NCI-H345 (cell line): ENCODE measurements at places on chromosomes 12 and 14.

GRCh38 chr12:109264095-109264942, 44.8 kb downstream of the FOXN4 start:
- peak; percentile 53 for DNase-seq

DNA sequence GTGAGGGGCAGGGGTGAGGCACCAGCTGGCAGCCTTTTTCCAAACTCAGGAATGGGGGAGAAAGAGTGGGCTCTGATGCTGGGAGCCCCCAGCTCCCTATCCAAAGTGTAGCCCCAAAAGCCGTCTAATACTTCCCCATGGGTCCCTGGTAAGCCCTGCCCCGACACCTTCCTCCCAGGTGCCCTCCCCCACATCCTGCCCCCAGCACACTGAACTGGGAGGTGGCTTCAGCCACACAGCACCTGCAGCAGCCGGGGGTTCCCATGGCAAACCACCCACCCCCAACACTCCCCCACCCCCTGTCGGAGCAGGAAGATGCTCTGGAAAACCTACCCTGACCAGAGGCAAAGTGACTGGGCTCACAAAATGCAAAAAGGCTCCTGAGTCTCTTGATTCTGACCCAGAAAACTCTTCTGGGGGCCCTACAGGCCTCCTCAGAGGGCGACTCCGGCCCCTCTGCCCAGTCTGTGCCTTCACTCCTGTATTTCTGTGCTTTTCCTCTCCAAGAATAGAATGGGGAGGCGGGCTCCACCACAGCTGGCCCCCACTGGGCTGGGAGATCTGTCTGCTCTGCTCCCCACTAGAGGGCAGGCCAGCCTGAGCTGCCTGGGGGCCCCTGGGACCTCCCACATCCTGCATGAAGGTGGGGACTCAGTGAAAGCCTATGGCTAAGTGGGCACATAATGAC, 81.6 kb downstream of the ITPK1 start:
- DNase-seq = no peak

GRCh38 chr14:100538351-100539002, 48.7 kb downstream of the BEGAIN start:
- no peak for DNase-seq

DNA sequence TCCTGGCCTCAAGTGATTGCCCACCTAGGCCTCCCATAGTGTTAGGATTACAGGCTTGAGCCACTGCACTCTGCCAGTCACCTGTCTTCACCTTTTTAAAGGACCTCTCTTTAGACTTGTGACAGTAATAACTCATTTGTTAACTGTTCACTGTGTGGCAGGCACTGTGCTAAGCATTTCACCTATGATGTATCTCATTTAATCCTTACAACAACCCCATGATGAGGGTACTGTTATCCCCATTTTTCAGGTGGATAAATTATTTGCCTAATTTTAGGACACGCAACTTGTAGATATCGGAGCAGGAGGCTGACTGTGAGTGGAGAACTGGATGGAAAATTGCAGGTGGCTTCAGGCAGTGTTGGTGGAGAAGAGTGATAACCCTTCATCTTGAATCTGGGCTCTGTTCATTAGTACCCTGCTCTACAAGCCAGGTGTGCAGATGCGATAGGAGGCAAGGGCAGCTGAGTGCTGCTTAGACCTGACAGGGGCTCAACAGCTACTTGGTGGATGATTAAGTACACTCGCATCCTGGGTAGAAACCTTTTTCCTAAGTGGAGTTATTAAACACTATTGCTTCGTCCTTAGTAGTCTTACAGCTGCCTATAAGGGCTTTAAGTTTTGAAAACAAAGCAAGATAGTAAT, 2.7 kb downstream of the TCTN1 start:
- no peak for DNase-seq

DNA sequence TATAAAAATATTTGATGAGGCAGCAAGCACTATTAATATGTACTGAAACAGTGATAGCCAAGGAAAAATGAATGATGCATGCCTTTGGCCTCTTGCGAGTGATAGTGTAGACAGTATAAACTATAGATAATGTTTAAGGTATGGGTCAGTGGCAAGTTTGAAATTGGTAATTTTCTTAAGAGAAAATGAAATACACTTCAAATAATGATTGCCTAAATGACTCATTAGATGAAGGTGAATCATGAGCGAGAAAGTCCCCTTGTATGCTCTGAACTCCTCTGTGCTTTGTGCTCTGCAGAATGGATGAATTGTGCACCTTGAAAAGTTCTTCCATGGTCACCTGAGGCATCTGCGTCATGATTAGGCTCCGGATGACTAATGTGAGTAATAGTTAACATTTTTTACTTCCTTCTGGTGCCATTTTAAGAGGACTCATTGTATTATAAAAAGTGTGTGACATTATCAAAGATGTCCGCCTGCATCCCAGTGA, 84.9 kb upstream of the RTL1 start:
- DNase-seq = no peak

DNA sequence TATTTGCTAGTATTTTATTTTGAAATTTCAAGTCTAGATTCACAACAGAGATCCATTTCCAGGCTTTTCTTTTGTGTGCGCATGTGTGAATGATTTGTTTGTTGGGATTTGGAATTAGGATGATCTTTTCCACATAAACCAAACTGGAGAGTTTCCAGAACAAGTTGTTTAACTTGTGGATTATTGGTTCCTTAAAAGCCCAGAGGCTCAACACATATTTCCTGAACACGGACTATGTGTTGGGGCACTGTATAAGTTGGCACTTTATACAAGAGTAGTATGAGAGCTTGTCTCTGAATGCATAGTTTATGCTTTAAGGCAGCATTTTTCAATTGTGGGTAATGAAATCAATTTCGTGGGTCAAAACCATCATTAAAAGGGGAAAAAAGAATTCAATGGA, 67.3 kb upstream of the FUT8 start:
- DNase-seq = no peak

DNA sequence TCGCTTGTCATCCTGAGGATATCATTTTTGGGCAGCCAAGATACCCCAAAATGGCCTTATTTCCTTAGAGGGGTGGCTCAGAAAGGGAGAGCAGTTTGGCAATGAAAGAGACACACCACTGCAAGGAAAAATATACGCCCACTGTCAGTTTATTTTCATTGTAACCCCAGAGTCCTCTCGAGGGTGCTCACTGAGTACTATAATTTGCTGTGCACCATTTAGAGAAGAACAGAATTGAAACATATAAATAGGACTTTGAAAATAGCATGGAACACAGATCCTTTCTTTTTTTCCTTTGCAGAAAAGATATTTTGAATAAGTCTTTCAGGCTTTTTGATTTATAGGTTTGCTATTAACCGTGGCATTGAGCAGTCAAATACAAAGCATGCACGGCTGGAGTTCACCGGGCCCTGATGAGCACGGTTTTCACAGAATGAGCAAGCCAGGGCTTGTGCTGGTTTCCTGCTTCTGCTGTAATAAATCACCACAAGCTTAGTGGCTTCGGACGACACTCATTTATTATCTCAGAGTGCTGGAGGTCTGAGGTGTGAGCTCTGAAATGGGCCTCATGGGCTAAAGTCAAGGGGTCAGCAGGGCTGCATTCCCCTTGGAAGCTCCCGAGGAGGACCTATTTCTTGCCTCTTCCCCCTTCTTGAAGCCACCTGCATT, 152.3 kb downstream of the ZNF664 start:
- DNase-seq = peak; percentile 92

DNA sequence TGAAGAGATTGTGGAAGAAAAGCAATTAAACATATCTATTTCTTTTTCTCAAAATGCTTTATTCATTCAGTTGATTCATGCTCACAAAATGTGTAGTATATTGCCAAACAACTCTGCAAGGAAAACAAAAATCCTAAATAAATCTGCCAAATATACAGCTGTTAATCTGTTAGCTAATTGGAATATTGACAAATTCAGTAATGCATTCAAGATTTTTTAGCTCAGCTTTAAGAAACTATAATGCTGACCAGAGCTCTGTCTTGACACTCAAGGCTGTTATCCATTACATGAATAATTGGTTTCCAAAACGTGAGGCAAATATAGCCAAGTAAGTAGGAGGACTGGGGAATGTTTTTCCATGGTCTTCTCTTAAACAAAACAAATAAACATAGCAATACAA, 146.8 kb downstream of the TMTC2 start:
- no peak for DNase-seq

- DNase-seq = peak; percentile 43
Observed at GRCh38 chr14:37198273-37198598, 499 bp downstream of the MIPOL1 start.

DNA sequence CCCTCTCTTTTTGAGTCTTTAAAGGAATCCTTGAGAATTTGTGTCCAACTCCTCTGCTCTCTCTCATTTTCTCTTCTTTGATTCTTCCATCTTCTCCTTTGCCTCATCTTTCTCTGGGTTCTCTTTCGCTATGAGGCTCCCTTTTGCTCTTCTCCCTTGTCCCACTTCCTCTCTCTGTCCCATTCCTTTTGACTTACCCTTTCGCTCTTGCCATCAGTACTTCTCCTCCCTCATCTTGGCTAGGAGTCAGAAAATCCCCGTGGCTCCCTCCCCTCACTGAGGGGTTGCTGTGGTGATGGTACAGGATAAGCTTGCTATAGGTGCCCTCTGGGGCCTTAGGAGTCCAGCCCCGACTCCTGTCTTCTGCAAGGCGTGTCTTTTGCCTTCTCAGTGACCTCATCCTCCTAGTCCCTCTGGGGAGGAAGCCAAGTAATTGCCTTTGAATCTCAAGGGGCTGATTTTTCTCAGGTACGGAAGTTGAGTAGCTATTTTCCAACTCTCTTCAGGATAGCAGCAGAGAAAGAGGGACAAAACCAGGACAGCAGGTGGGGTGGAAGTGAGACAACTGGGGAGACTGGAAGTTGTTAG, 6.4 kb downstream of the PDE1B start:
- no peak for DNase-seq

DNA sequence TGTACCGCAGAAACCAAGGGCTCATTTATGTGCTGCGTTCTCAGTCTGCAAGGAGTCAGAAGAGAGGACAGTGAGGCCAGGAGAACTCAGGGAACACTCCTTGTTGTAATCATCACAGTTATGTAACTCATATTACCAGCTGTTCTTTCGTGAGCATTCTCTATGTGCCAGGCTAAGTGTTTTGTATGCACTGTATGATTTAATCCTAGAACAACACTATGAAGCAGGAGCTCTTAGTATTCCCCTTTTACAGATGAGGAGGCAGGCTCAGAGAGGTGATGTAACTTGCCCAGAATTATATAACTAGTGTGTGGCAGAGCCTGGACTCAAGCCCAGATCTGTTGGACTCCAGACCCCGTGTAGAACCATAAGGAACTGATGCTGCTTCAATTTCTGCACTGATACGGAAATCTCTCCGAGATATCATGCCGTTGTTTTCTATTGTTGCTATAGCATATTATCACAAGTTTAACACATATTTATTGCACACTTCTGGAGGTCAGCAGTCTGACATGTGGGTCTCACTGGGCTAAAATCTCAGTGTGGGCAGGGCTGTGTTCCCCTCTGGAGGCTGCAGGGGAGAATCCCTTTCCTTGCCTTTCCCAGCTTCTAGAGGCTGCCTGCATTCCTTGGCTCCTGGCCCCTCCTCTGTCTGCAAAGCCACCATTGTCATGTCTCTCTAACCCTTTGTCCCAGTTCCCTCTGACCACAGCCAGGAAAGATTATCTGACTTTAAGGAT, 16.3 kb upstream of the CD9 start:
- DNase-seq = no peak

GRCh38 chr12:116425256-116426193, 133.7 kb upstream of the MAP1LC3B2 start:
- DNase-seq = no peak

- DNase-seq = no peak
Observed at GRCh38 chr14:64298773-64299172, 4.6 kb upstream of the ESR2 start.

DNA sequence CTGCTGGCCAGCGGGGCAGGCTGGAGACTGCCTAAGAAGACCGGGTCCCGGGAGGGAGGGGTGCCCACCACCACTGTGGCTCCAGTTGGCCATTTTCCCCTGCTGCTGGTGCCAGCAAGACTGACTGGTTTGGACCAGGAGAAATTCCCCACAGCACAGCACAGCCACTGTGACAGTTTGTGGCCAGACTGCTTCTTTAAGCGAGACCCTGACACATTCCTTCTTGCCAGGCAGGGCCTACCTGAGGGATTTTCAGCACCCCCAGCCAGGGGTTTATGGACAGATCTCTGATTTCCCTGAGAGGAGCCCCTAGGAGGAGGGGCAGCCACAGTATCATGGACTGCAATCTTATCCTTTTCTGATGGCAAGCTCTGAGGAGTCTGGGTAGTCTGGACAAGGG, 15.5 kb downstream of the GLIPR1L1 start:
- DNase-seq = no peak

DNA sequence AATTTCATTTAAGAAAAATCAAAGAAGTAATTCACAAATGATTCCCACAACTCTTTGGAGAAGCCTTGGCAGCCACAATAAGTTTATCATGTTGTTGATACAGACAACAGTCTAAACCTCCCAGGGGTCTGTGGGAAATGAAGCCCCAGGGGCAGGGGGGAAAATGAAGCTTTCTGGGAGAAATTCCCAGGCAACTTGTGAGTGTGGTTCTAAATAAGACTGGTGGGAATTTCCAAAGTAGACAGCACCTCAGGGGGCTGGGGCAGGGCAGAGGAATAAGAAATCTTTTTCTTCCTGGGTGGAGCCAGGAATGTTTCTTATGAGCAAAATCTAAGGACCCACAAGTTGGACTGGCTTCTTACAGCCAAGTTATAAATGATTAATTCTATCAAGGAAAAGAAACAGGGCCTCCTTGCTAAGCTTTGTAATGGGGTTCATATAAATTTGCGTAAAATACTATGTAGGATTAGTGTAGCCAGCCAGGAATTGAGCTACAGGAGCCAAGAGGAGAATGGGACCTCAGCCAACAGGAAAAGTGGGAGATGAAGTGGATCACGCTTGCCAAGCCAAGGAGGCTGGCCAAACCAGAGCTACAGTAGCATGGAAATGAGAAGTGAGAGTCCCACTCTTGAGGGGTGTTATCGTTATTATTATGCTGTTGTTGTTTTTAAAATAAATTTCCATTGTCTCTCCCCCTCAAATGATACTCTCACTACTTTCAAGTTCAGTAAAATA, 182.9 kb upstream of the FAR2 start:
- DNase-seq = no peak

GRCh38 chr12:96516472-96517430, 27.4 kb downstream of the CFAP54 start:
- peak; percentile 61 for DNase-seq

- DNase-seq = no peak
Observed at GRCh38 chr14:95270203-95270602, 49.5 kb downstream of the CLMN start.

DNA sequence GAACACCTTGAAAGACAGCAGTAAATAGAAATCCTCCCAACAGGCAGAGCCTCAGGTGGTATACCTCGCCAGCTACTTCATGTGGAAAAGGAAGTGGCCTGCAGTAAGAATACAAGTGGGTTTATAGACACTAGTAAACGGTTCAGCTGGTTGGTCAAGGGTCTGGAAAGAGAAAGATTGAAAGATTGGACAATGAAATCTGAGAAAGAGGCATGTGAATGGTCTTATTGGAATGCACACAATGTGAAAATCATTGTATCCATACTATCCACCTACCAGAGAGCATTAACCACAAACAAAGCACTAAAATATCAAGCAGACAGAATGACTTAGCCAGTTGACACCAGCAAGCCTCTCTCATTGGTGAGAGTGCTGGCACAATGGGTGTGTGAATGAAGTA, 98.2 kb downstream of the SSPN start:
- DNase-seq = no peak

GRCh38 chr12:89475203-89475990, 49.2 kb downstream of the GALNT4 start:
- no peak for DNase-seq
